ENCODE measurements at places on chromosomes 7 and 10.

GRCh38 chr7:2715341-2716231, 27.6 kb downstream of the AMZ1 start:
- ATAC-seq, result no peak

GRCh38 chr7:414681-415560, 104.7 kb downstream of the PDGFA start:
- ATAC-seq, result no peak

DNA sequence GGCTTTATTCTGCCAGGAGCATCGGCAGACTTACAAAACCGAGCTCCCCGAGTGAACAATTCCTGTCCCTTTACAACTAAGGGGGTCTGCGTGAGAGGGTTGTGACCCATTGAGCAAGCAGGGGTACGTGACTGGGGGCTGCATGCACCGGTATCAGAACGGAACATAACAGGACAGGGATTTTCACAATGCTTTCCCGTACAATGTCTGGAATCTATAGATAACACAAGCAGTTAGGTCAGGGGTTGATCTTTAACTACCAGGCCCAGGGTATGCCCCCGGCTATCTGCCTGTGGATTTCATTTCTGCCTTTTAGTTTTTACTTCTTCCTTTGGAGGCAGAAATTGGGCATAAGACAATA, 38.1 kb upstream of the GSDME start:
- ATAC-seq, result no peak

DNA sequence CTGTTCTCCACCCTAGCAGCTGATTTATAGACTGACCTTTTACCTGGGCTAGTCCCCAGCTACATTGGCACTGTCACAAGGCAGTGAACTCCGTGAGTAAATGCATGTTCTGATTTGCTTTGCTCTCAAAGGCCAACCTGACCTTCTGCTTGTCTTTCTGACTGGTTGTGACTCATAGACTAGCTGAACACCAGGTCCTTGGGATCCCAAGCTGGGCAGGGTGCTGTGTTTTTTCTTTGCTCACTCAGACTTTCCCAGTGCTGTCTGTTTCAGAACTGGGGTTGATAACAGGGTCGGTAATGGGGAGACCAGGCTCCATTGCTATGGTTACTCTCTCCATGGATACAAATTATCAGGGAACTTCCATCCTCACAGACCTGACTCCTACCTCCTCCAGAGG, 35.0 kb downstream of the EVX1 start:
- ATAC-seq, result no peak

GRCh38 chr10:79435271-79436065, 10.0 kb downstream of the ZCCHC24 start:
- peak; percentile 28 for ATAC-seq

- no peak for ATAC-seq
These were observed 33.4 kb downstream of the SCD start for GRCh38 chr10:100380400-100380799.

- no peak for ATAC-seq
These were observed 91.4 kb downstream of the ZNF777 start for GRCh38 chr7:149369497-149369896.

DNA sequence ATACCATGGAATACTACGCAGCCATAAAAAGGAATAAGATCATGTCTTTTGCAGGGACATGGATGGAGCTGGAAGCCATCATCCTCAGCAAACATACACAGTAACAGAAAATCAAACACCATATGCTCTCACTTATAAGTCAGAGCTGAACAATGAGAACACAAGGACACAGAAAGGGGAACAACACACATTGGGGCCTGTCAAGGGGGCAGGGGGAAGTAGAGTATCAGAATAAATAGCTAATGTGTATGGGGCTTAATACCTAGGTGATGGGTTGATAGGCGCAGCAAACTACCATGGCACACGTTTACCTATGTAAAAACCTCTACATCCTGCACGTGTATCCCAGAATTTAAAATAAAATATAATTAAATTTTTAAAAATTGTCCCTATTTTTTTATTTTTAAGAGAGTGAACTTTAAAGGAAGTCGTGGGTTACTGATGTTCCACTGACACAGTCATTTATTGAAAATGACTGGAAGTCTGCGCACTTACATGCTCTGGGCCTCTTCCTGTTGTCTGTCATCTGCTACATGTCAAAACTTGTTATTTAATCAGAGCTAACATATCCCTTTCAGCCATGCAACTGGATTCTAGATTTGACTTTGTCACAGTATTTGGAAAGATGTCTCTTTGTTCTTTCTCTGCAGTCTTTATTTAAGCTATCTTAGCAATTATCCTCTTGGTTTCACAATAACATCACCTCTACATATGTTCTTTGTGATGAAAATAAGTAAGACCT, 73.7 kb upstream of the ABCB5 start:
- ATAC-seq, result peak; percentile 50

- no peak for ATAC-seq
These were observed 1193.9 kb downstream of the DNAJB9 start for GRCh38 chr7:109763611-109764010.

DNA sequence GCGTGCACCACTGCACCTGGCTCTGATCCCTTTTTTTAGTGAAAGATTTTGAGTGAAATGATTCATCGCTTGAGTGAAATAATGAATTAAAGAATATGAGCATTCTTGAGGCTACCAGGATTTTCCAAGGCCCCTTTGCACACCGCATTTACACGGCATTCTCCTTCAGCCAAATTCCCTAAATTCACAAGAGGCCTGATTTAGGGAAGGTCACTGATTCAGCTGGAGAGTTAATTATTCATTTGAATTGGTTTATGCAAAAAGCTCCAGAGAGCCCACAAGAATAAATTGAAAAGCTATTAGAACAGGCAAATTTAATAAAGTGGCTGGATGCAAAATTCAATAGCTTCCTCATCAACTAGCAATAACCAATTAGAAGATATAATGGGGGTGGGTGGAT, 46.5 kb downstream of the LEP start:
- ATAC-seq, result no peak

- no peak for ATAC-seq
These were observed 12.1 kb downstream of the TAS2R40 start for GRCh38 chr7:143233816-143234532.

DNA sequence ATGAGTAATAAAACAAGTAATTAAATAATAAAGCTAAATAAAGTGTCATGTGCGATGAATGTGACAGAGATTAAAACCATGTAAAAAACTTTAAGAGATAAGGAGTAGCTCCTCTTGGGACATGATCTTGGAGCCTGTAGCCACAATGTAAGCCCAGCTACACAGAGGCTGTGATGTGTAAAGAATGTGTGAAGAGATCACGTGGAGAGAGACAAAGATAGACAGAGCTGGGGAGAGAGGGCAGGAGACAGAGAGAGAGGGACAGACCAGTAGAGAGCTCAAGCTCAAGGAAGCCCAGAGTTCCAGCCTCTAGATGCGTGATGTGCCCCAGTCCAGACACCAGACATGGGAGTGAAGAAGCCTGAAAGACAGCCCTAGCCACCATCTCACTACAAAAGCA, 644.1 kb downstream of the TNS3 start:
- ATAC-seq, result no peak

GRCh38 chr7:88919478-88920131, 124.1 kb upstream of the TEX47 start:
- ATAC-seq, result no peak

DNA sequence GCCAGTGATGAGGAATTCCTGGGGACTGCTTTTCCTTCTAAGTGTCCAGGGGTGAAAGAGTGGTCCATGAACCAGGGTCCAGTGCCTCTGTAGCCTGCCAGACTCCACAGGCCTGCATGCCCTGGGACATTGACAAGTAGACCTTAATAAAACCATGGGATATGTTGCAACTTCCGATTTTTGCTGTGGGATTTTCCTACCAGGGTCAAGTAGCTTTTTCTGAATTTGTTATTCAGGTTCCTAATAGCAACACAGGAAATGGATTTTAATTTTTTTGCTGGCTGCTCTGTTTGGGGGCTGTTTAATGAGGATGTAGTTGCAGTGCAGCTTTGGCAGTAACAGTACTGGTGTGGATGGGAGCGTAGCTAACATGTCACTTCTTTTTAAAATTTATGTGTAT, 42.1 kb downstream of the WBP1L start:
- ATAC-seq, result no peak

DNA sequence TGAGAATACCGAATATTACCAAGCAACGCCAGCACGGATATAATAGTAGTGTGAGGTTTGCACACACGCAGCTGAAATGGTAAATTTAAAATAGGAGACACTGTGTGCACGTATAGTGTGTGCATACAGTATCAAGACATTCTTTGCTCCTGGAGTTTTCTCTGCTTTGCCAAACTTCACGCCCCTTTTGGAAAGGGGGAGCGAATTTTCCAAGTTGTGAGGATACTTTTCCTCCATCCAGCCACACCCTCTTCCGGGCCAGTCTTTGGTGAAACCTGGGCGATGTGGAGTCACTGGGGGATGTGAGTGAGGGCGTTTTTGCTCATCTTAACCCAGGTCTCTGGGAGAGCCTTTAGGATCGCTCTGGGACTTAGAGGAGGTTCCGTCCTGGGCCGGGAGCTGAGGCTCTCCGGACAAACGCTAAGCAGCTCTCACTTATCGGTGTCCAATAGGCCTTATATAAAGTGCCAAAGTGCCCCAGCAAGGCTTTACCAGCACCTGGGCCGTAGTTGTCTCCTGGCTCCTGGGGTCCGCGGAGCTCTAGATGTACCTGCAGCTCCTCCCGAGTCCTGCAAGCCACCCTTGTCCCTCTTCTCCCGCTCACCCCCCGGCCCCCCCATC, 160.0 kb upstream of the MKI67 start:
- no peak for ATAC-seq

DNA sequence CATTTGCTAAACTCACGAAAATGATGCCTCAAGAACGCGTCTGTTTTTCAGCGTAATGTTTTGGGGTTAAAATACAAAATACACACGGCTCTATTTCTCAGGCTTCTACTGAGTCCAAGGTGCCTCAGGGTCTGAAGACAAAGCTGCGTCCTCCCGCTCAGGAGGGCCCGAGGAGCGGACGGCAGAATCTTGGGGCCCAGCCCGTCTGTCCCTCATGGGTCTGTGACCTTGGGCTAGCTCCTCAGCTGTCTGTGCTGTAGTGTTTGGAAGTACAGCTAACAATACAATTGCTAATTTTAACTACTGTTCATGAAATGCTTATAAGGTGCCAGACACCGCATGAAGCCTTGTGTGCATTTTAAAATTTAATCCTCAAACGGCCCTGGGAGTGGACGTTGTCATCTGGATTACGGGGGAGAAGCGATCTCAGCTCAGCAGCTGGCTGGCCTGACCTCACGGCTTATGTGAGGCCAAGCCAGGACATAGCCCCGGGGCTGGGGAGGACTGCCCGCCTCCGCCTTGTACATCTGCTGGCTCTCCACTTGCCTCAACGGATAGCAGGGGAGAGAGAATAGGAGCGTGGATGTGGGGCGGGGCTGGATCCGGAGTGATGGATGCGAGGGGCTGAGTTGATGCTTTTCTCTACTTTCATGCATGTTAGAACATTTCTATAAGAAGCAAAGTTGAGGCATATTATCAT, 357.4 kb downstream of the GLRX3 start:
- ATAC-seq, result no peak

GRCh38 chr10:29861811-29862505, 197.4 kb downstream of the JCAD start:
- no peak for ATAC-seq

DNA sequence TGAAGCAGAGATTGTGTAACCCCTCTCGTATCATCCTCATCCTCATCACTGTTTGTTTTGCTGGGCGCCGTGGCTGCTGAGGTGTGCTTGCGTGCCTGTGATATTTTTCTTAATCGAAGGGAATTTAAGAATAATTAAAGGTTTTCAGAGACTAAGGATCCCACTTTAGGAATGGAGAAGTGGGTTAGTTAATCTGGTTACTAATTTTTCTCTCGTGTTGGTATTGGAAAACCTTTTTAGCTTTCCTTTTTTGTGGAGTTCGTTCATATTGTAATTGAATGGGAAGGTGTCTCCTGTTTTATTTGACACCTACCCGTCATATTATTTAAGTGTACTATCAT, 1.3 kb downstream of the UBN2 start:
- ATAC-seq, result no peak

- no peak for ATAC-seq
These were observed 26.1 kb downstream of the ENKUR start for GRCh38 chr10:24989867-24990266.

DNA sequence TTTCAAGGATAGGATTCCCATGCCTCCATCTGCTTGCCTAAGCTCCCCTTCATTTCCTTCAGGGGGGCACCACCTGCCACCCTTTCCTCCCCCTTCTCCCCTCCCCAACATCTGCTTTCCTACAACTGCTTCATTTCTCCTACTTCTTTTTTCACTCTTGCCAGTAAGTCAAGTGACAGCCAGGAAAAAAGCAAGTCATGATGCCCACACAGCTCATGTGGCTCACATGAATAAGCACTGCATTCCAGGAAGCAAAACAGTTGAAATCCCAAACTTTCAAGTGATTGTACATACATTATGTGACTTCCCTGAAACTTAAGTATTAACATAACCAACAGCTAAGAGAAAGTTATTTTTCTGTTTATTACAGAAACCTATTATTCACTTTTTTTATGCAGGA, 78.6 kb downstream of the TNS3 start:
- ATAC-seq, result no peak

GRCh38 chr7:44961844-44962482, 16.9 kb downstream of the MYO1G start:
- no peak for ATAC-seq

DNA sequence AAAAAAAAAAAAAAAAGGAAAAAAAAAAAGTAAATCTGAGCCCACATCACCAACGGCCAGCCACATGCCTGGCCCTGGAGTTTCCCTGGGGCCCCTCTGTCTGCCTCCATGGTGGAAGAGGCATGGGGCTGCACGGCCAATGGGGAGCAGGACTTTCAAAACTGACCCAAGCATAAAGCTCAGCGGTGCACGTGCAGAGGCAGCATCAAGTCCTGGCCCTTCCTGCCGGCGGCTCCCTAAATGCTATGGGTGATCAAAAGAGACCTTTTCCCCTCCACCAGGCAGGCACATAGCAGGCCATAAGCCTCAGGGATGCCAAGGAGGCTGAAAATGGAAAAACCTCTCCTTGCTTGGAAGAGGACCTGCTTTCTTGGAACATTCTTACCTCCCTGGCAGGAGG, 94.3 kb downstream of the OAT start:
- ATAC-seq, result no peak

DNA sequence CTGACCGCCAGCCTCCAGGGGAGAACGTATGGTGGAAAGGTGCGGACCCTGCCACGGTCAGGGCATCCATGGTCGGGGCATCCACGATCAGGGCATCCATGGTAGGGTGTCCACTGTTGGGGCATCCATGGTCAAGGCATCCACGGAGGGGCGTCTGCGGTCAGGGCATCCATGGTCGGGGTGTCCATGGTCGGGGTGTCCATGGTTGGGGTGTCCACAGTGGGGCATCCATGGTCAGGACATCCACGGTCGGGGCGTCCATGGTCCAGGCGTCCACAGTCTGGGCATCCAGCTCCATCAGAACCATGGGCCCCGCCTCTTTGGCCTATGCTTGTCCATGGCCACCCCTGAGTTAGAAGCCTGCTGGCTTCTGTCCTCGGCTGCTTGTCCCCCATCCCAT, 148.1 kb downstream of the ADARB2 start:
- no peak for ATAC-seq

DNA sequence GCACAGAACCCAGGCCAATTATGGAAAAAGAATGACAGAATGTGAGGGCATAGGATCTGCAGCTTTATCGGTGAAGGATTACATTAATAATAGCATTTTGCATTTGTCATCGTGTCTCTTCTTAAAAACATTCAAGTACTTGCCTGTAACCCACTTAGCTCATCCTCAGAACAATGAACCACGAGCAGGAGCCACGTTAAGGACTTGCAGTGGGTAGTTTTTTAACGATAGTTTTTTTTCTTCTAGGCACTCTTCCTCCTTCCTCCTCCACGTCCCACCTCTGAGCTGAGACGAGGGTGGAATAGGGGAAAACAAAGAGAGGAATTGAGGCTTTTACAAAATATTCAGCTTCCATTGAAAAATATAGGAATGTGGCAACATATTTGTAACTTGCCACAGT, 27.1 kb downstream of the CDHR3 start:
- ATAC-seq, result no peak

Measured in SK-N-SH treated with all-trans-retinoic acid at 6 μM for 48 hours (cell line).